Activated T-helper 2 cell treated with anti-CD3 and anti-CD28 coated beads, Interferon-gamma antibody, Interleukin-2, Interleukin-4, amounts not matched to agents 10 μg/mL and 5 μg/mL and 100 μg/mL, durations not matched to agents 14 hours and 24 hours and 36 hours (primary cell): ENCODE measurements at places on chromosomes 2 and 18.

DNA sequence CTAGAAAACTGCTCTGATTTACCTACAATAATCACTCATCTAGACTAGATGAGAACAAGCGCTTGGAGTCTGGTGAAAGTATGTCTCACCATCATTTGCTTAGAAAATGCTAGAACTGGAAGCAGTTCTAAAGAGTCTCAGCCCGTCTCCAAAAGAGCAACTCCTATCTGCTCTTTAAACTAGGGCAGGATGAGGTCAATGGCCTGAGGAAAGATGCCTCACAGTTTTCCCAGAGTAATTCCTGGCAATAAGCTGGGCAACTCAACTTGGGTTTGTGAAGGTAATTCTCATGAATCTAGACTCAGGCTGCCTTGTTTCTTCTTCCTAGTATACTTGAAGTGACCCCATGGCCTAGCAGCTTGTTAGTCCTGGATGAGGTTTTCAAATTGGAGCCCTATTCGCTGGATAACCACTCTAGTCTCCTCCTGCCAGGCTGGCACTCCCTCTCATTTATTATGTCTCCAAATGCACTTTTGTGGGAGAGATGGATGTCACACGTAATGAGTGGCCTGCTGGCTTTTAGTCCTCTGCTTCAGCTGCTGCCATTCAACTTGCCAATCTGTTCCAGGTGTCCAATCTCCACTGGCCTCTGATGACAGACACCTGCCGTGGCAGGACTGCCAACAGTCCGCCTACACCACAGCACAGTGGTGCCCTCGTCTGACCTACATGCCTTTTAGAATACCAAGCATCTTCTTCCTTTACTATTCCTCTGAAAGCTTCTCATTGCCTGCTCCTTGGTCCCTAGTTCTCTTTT is 80.9 kb downstream of the CABYR start:
- no peak for DNase-seq

- DNase-seq, result no peak
Measured at GRCh38 chr2:235059161-235059560, 107.3 kb downstream of the SH3BP4 start.

DNA sequence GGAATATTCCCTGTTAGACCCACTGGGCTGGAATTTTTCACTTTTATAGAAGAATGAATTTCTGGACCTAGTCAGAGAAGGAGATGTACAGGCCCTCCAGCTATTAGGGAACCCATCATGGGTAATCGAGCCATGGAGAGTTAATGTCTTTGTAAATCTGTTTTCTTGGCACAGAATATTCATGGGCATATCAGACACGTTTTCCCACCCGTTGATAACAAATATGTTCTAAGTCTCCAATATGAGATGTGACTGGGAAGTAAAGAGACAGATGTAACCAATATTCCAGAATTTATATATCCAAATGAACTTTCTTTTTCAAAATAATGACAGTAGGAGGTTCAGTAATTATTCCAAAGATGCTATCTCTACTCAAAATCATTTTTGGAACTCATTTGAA is 38.7 kb downstream of the CCDC85A start:
- DNase-seq, result no peak

- DNase-seq, result peak; percentile 9
Measured at GRCh38 chr18:37476182-37476581, 89.4 kb downstream of the CELF4 start.

DNA sequence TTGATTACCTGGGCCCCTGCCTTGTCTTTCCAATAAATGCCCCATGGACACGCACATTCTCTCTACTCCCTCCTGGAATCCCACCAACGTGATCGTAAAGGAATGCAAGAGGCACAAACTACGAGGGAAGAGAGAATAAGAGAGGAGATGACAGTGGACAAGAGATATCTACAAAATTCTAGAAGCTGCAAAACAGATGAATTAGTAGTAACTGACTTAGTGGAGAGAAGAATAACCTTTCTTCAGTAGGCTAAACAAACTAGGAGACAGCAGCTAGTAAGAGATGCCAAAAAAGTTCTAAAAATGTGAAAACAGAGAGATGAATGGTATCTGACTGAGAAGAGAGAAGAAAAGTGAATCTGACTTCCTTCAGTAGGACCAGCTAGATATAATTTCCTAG is 43.5 kb upstream of the MYCN start:
- no peak for DNase-seq

- DNase-seq, result no peak
Measured at GRCh38 chr2:127122361-127123027, 15.5 kb upstream of the BIN1 start.

GRCh38 chr2:206890926-206891325 is 48.4 kb upstream of the CPO start:
- DNase-seq, result no peak

DNA sequence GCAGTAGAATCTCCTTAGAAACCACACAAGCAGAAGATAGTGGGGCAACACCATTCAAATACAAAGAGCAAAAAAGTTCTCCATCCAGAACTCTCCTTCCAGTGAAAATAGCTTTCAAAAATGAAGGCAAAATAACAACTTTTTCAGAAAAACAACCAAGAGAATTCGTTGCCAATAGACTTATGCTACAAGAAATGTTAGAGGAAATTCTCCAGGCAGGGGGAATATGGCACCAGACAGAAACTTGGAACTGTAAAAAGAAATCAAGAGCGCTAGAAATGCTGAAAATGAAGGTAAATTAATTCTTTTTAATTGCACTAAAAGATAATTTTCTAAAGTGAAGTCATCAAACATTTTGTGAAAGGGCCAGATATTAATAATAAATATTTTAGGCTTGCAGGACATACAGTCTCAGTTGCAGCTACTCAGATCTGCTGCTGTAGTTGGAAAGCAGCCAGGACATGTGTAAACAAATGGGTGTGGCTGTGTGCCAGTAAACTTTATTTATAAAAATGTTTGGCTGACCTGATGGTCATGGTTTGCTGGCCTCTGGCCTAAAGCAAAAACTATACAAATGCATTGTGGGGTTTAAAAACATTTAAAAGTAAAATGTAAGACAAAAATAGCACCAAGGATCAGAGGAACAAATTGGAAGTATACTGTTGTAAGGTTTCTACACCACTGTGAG is 73.7 kb upstream of the TGFA start:
- DNase-seq, result no peak

DNA sequence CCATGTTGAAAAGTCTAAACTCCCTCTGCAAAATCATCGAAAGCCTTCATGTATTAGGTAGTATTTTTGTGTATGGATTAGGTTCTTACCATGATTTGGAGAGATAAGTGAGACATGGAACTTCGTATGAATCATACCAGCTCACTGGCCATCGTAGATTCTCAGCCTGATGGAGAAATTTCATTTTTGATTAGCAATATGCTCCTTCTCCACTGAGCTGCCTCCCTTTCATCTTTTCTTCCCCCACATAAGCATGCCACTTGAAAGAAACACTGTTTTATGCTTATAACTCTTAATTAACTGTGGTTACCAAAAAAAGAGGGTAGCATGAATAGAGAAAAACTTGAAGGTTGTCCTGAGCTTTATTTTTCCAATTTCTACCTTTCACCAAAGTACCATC is 111.9 kb downstream of the NCK2 start:
- no peak for DNase-seq

DNA sequence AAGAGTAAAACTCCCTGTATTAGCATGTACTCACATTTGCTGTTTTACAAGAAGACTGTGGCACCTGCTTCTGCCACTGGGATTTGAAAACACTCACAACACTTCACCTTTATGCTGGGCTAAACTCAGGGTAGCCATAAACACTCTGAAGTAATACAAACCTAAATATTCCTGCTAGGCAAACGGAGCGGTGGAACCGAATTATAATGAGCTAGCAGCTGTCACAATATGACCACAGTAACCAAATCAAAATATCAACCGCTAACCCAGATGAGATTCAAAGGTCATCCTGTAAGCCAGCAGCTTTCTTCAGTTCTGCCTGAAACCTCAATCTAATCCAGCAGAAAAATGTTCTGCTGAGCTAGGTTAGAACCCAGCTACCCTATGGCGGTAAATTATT is 132.1 kb downstream of the TCF4 start:
- DNase-seq, result no peak

GRCh38 chr2:12990523-12990922 is 273.8 kb downstream of the TRIB2 start:
- no peak for DNase-seq

DNA sequence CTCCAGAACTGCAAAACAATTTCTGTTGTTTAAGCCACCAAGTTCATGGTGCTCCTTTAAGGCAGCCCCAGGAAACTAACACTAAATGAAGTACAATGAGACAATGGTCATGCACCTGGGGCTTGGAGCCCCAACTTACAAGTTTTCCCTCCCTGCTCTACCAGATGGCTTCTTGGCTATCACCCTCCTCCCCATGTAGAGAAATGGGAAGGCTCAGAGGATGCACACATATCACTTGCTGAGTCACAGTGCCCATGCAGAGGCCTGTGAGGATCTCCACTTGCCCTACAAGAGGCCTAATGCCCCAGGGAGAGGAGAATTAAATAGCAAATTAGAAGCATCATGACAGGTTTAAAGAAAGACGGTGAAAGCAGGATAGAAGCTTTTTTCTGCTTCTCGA is 270.9 kb downstream of the TTC32 start:
- no peak for DNase-seq

DNA sequence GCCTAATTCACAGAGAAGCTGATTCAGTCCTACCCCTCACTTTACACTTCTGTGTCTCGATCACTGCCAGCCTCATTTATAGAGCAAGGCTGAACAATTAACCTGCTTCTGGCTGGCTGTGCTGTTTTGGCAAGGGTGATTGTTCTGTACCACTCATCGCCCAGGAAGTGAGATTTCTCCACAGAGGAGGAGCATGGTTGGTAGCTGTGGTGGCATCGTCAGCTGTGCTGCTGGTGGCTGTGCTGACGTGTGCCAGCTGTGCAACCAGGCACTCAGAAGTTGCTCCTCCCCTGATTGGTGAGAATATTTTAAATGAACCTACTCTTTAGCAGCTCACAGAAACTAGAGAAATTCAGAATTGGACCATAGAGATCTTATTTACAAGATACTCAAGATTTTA is 158.3 kb downstream of the EML6 start:
- no peak for DNase-seq

DNA sequence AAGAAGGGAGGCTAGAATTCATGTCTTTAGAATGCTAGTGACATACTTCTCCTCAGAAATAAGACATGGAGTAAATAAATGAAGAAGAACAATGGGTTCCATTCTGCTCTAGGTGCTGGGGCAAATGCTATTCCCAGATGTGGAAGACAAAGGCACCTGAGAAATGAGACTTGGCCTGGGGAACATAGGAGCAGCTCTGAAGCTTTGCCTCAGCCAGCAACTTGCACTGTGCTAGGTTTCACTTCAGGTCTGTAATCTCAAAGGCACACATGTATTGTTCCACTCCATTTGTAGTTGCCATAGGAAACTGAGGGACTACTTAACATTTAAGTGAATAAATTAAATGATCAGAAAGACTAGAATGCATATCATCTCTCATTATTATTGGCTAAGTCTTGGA is 538.9 kb upstream of the REG3G start:
- DNase-seq, result no peak

DNA sequence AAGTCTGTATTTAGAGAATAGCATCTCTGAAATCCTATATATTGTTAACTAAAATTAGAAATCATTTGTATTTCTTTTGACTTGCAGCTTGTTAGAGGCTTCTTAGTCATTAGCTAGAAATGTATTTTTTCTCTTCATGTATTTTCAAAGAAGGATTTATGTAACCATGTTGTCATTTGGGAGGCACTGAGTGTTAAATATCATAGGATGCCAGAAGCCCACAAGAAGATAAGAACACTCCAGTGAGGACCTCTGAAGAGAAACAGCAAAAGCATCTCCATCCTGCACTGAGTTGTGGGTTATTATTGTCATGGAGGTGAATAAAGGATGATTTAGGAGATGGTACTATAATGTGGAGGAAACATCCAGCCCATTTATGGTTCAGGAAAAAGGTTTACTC is 93.5 kb downstream of the UBE2E3 start:
- no peak for DNase-seq

DNA sequence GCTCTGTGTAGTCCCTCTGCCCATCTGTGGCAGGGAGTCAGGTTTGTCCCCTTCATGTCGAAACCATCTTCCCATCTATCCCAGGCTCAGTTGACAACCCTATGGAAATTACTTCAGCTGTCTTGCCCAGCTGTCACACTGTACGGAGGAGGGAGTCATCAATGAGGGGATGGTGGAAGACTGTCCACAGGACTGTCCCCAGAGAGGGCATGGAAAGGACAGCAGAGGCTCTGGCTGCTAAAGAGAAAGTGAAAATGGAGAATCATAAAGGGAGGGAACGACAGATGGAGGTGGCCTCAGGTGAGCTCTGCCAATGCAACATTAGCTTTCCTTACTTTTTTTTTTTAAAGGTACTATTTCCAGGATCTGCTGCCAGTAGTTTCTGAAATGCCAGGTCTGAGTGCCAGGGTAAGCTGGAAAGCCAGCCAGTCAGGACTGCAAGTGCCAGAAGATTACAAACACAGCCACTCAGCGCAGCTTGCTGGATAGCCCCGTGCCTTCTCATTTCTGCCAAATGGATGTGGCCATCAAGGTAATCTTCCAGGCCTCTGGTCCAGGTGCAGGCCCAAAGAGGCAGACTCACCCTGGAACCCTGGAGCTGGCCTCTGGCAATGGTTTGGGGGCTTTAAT is 192.8 kb downstream of the AGPS start:
- no peak for DNase-seq

DNA sequence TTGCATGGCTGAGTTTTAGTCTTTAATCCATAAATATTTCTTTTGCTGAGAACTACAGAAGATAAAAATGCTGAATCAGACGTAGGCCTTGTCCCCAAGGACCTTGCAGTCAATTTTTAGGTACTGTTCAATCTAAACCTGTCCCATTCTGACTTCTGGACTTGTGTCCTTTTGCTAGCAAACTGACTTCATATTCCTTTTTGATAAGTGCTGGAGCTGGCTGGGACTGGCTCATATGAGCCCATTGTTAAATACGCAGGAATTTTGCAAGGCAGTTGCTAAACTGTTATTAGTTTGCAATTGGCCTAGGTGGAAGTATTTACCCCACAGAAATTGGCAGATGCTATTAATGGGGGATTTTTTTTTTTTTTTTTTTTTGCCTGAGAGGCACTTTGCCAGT is 941.4 kb downstream of the DCC start:
- no peak for DNase-seq

DNA sequence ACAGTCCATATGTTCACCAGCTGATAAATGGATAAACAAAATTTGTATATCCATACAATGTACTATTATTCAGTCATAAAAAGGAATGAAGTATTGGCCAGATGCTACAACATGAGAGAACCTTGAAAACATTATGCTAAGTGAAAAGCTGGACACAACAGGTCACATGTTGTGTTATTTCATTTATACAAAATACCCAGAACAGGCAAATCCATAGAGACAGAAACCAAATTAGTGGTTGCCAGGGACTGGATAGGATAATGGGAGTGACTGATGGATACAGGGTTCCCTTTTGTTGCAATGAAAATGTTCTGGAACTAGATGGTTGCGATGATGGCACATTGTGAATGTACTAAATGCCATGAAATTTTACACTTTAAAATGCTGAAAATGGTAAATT is 10.2 kb upstream of the PCARE start:
- DNase-seq, result no peak

DNA sequence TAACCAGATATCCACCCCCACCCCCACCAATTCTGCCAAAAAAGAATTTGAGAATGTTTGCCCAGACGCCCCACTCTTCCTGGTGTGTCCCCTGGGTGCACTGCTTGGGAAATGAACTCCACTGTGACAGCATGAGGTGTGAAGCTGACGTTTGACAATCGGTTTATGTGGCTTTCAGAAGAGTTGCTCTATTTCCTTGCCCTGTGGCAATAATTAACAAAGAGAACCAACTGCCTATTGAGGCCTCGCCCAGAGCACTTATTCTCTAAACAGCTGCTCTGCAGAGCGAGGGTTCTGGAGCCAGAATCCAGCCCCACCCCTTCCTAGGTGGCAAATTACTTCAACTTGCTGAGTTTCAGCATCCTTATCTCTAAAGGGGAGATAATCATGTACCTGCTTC is 115.8 kb upstream of the SIX3 start:
- DNase-seq, result no peak
